Body of pancreas (tissue), 4 donors: ENCODE measurements at places on chromosomes 1 and 21. TPM values are rescaled to one million over a fixed set of nuclear protein-coding genes. Genes with fewer than 3 reads are reported as not detected.
A peak's percentile ranks its signal among the peaks of the same experiment; 100 is the strongest.

DNA sequence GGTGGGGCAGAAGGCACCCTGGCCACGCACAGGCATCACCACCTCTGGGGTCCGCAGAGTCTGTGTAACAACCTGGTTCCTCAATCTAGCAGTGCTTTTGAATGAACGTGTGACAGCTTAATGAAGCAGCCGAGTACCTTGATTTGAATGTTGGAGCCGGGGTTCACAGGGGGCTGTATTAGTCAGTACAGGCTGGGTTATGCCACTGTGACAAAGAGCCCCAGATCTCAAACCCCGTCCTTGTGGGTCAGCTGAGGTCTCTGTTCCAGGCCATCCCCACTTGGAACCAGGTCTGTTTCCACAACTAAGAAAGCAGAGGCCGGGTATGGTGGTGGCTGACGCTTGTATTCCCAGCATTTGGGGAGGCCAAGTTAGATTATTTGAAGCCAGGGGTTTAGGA lies 10.5 kb downstream of the TMEM240 start:
- DNase-seq, result no peak

DNA sequence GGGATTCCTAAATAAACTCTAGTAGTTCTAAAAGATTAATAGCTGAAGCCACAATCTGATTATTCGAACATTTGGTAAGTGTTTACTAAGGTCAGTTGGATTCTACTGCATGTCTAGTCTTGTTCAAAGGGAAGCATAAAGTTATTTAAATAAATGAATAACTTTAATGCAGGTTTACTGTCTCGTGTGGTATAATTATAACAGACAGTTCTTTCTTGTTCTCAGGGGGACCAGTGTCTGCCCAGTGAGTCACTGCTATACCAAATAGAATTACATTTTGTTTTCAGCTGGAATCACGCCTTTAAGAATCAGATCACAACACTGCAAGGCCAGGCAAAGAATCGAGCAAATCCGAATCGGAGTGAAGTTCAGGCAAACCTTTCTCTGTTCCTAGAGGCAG lies 45.1 kb downstream of the SMG7 start:
- no peak for DNase-seq

- DNase-seq, result no peak
These were observed 16.1 kb downstream of the TIE1 start for GRCh38 chr1:43316738-43317520.

- DNase-seq, result no peak
These were observed 68.7 kb downstream of the DNTTIP2 start for GRCh38 chr1:93810316-93810715.

DNA sequence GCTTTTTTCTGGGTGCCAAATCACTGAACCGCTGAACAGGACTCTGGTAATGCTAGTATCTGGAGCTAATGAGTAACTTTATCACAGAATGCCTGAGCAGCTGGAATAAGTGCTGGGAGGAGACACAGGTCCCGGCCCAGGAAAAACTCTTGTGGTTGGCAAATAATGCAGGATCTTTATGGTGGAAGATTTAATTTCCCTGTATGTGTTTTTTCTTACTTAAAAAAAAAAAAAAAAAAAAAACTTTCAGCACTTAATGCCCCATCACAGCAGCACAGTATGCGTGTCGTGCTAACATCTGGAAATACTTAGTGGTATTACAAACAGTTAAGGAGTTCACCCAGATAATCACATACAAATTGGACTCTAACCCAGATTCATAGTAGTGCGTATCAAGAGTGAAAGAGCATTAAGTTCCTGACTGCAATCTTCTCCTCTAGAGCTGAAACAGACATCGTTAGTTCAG lies 220.7 kb downstream of the TOMM20 start:
- DNase-seq, result peak; percentile 60

DNA sequence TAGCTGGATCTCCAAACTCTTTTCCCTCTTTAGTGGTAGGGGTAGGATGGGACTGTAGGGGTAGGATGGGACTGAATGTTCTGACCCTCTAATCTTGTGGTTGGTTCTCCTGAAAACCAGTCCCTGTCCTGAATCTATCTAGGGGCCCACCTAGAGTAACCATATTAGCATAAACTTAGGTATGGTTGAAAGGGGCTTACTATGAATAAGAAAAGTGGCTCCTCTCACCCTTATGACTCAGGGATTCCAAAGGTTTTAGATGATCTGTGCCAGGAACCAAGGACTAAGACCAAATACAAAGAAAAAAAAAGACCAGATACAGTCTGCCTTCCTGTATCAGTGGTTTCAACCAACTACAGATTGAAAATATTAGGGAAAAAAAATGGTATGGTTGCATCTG lies 28.9 kb downstream of the RNF2 start:
- DNase-seq, result no peak

DNA sequence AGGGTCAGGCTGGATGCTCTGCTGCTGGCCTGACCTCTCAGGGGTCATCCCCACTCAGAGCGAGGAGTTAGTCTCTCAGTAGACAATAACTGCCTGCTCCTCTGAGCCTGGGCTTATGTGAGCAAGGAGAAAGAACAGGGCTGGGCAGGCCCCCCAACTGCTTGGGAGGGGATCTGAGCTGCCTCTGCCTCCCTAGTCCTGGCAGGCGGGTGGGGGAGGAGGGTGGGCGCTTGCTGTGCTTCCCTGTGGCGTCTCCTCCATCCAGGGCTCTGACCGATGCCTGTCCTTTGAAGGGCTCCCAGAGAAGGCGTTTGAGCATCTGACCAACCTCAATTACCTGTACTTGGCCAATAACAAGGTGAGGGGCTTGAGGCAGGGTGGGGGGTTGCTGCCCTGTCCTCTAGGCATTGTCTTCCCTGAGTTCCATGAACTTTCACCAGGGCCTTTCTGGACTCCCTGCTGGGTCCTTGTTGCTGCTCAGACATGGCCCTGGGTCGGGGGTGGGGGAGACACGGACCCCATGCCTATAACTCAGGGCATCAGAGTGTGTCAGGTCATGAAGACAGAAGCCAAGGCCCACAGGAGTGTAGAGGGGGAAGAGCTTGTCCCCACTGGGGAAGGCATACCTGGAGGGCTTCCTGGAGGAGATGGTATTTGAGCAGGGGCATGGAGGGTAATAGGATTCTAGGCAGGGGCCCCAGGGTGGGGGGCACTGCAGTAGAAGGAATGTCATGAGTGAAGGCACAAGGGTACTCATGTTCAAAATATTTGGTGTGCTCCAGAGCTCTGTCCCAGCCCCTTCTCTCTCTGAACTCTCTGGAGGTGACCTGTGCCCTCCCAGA lies 12.5 kb downstream of the PODN start:
- DNase-seq, result peak; percentile 6

The RHEX gene
- 0.52 TPM for total RNA-seq

The CAPN8 gene
- total RNA-seq, result not detected

The PTGER3 gene
- 65.3 TPM for total RNA-seq
